ENCODE measurements at places on chromosomes 5 and 9.

GRCh38 chr5:90602681-90603080, 44.1 kb downstream of the ADGRV1 start:
- DNase-seq, result no peak

DNA sequence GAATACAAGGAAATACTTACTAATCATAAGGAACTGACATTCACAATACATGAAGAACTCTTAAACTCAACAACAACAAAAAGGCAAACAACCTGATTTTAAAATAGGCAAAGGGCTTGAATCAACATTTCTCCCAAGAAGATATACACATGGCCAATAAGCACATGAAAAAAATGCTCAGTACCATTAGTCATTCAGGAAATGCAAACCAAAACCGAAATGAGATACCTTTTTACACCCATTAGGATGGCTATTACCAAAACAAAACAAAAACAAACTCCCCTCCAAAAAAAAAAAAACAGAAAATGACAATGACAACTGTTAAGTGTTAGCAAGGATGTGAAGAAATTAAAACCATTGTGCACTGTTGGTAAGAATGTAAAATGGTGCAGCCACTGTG, 104.1 kb upstream of the ZNF462 start:
- no peak for DNase-seq

GRCh38 chr9:2502760-2503159, 118.8 kb upstream of the VLDLR start:
- DNase-seq, result no peak

- no peak for DNase-seq
These were observed 16.4 kb downstream of the SLC12A2 start for GRCh38 chr5:128099944-128100343.

DNA sequence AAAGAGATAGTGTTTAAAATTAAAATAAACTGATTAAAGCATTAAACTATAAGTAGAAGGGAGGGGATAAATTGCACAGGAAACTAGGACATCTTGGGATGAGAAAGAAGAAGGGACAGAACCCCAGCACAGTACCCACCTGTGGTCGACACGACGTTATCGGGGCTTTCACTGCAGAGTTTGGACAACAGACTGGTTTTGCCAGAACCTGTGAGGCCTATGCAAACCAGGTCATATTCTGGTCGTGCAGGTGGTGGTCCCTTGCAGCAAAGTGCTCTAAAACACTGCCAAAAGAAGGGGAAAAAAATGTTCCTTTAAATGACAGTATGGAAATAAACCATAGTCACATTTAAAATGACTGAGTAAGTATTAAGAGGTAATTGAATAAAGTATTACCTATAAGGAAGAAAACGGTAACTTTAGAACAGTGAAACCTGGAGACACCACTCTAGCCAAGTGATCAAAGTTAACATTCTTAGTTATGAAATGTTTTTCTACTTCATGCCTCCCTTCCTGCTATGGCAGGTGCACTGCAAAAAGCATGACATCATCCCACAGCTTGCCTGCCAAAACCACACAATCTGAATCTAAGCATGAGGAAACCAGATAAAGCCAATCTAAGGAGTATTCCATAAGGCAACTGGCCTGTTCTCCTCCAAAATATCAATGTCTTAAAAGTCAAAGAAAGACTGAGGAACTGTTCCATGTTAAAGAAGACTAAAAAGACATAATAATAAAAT, 138.6 kb downstream of the ARL15 start:
- DNase-seq, result no peak

- no peak for DNase-seq
These were observed 369.2 kb upstream of the PDE4D start for GRCh38 chr5:60262576-60263295.

DNA sequence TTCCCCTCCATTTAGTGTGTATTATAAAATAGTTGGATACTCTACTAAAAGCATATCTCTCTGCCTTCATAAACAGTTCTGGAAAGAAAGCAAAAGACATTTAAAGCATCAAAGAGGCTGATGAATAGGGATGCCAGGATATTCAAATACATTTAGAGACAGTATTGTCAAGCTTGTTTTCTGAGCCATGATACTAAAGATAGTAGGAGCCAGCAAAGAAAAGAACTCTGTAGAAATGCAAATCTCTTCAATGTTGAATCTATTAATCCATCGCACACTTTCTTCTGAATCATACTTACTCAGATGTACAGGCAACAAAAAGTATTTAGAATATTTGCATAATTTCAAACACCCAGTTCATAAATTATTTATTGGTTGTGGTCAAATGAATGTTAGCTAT, 207.1 kb upstream of the MEF2C start:
- no peak for DNase-seq

DNA sequence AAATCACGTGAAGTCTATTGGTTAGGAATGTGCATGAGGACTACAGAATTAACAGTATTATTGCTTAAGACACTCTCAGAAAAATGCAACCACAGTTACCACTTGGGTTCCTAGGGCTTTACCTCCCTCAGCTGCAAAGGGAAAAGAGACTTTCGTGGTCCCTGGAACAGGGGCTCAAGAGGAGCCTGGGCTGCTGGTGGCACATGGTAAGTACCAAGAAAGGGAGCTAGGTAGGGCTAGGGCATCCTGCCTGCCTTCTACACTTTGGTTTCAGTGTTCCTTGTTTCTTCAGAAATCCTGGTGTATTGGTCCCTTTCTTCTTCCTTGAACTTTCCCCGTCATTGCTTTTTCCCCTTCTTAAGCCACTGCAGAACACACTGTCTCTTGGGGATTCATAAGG, 7.3 kb upstream of the VCAN start:
- DNase-seq, result no peak

GRCh38 chr9:12838546-12838945, 63.7 kb downstream of the LURAP1L start:
- no peak for DNase-seq

GRCh38 chr5:40112875-40113274, 566.8 kb upstream of the PTGER4 start:
- no peak for DNase-seq

- no peak for DNase-seq
These were observed 69.8 kb downstream of the GALNT10 start for GRCh38 chr5:154260224-154260927.

DNA sequence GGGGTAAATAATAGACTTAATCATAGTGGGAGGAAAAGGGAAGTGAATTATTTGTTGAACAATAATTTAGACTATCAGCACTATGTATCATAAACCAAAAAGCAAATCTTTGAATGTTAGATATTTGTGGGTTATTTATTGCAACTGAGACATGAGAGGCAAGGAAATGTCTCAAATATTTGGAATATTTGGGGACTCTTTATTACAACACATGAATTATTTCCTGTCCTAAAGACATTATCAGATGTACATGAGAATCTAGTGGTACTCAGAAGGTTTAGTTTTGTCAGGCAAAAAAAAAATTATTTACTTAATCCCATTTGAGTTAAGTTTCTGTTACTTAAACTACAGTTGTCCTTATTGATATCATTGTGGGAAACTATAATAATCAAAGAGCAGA, 91.1 kb downstream of the TLR4 start:
- DNase-seq, result no peak

GRCh38 chr5:164234321-164234720, 728.9 kb downstream of the MAT2B start:
- no peak for DNase-seq

DNA sequence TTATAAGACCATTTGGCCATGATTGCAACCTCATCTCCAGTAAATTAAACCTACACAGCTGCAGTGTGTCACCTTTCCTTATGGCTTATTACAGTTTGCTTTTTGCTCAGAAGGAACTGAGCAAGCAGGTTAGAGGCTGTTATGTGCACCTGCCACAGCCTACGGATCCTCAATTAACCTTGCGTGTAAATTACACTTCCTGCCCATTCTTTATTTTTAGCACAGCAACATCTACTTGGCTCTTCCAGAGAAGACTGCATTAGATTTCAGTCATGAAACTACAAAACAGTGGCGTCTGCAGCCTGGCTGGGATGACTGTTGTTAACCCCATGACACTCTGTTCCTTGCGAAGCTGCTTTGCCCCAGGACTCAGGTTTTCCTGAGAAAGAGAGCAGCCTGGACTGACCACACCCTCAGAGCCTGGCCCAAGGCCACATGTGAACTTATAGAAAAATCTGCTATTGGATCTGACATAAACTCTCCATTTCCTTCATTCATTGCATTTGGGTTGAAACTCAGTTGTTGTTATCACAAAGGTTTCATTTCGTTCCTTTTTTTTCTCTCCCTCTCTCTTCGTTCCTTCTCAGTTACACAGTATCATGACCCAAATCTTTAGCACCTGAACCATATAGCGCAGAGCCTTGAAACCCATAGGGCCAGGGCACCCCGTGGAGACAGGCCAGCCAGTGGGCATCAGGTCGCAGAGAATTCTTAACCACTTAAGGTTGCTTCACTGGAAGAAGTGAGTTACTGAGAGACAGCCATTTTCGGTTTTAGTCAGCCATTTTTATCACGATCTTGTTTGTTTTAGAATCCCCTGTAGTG, 138.6 kb downstream of the PALM2AKAP2 start:
- DNase-seq, result no peak

DNA sequence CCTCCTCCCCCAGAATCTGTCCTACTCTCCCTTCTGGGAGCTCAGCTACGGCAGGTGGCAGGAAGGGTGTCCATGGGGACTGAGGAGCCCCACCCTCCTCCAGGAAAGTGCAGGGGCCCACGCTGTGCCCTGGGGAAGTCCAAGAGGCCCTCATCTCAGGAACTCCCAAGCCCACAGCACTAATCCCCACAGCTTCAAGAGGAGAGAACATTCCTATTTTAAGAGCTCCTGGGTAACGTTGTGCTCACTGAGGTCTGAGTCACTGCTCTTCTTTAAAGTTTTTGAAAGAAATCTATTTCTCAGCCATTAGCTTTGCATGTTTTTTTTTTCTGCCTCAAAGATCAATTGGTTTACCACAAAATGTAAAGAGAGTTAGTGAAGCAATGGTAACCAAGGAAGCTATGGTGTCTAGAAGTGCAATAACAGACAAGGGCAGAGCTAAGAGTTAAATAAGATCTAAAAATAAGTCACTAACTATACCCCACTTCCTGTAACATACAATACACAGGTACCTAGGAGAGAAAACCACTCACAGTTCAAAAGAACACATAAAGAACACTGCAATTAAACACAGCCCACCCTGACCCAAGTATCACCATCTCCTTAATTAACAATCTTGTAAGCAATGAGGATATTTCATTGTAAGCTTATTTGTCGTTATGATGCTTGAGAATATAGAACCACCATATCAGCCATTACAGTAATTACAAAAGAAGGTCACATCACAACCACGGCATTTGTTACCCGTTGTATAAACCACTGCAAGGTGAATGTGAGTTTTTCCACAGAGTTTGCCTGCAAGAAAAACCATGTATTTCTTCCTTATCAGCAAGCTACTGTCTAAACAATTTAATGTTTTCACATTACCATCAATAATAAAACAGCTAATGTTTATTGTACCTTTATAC, 382.3 kb upstream of the SLC30A5 start:
- DNase-seq, result no peak

DNA sequence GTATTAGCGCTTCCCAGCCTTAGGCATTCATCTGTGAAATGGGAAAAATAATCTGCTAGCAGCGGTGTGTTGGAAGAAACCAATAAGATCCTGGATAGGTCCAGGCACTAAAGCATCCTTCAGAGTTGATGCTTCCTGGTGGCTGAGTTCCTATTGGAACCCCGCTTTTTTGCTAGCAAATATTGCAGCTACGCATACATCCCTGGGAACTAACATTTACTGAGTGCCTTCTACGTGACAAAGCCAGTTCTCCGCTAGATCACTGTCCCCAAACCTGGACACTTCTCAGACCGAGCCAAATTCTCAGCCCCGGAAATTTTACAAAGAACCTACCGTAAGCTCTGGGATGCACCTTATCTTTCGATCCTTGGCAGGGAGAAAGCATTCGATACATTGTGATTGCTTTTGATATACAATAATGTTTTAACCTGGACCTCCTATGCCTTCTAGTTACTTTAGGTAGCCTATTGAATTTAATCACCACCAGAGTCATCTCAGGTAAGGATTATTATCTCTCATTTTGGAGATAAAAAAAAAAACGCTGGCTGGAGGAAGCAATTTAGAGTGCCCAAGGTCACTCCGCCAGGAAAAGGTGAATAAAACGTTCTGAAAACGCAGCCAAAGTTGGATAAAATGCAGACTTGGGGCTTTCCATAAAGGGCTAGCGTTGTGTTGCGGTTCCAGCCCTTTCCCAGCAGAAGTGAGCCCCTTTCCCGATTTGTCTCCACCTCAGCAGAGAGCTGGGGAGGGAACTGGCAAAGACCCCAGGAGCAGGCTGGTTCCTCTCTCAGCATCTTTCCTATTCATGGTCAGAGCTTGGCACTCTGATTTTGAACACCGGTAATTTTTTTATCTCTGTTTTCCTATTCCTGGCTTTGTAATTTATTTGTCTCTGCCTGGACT, 2.6 kb upstream of the MSX2 start:
- DNase-seq, result no peak

DNA sequence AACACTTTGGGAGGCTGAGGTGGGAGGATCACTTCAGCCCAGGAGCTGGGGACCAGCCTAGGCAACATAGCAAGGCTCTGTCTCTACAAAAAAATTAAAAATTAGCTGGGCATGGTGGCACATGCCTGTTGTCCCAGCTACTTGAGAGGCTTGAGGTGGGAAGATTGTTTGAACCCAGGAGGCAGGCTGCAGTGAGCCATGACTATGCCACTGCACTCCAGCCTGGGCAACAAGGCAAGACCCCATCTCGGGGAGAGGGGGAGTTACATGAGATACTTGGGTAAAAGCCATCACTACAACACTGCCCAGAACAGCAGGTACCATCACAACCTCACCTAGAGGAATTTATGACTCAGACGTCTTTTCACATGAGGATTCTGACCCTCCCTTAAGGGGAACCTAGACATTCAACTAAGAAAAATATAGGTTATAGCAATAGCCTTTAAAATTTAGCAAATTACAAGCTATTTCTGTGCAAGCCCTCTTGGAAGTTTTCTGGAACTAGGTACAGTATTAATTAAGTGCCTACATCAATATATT, 143.5 kb downstream of the NFIB start:
- DNase-seq, result no peak

- no peak for DNase-seq
These were observed 79.8 kb upstream of the MAMDC2 start for GRCh38 chr9:69963803-69964202.

GRCh38 chr9:12694013-12694412, 828 bp downstream of the TYRP1 start:
- DNase-seq, result no peak

GRCh38 chr9:81373294-81373693, 316.1 kb downstream of the TLE1 start:
- DNase-seq, result no peak

- peak; percentile 43 for DNase-seq
These were observed 6.9 kb downstream of the NOL6 start for GRCh38 chr9:33466565-33467495.

- no peak for DNase-seq
These were observed 351.1 kb downstream of the ARHGEF28 start for GRCh38 chr5:73977146-73977545.

DNA sequence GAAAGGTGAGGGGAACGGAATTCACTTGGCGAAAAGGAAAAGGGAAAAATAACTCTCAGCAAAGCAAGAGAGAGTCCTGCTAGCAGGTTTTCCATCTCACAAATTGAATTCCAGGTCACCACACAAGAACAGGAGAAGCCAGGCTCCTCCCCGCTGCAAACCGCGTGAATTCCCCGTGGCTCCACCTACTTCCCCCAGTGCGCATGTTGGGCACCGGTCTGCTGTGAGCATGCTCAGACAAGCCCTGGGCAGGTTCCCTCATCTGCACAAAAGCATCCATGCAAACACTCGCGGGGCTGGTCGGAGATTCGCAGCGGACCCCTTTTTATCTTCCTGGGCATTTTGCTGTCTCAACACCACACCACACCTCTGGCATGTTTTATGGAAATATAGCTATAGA, 58.5 kb upstream of the S1PR3 start:
- no peak for DNase-seq
